Calu3 (cell line): ENCODE measurements at places on chromosomes 6 and 20. TPM values are rescaled to one million over a fixed set of nuclear protein-coding genes. Genes with fewer than 3 reads are reported as not detected.

GRCh38 chr6:113351173-113351834, 505.8 kb upstream of the MARCKS start:
- peaks cover 18% of the 10 kb centered on the region for H3K36me3 ChIP-seq
- peak overlapping the region; percentile 46 for H3K27ac ChIP-seq
- no peak for DNase-seq
- no peaks in the 10 kb centered on the region for H3K27me3 ChIP-seq
- no peak overlapping the region for H3K4me3 ChIP-seq
- H3K4me1 ChIP-seq = peaks cover 54% of the 10 kb centered on the region

DNA sequence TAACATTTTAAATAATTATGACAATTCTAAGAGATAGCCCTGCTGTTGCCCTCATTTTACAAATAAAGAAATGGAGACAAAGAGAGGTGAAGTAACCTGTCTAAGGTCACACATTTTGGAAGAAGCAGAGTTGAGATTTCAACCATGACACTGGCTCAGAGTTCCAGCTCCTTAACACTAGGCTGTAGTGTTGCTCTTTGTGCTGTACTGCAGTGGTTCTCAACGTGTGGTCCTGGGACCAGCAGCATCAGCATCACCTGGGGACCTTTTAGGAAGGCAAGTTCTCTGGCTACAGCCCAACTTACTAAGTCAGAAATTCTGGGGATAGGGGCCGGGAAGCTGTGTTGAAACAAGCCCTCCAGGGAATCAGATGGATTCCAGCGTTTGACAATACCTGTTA, 62.4 kb upstream of the FERMT1 start:
- peaks cover 49% of the 10 kb centered on the region for H3K27me3 ChIP-seq
- no peak overlapping the region for H3K4me3 ChIP-seq
- no peak overlapping the region for H3K27ac ChIP-seq
- DNase-seq = no peak

The SMPDL3A gene
- 1.6 and 1.8 TPM in 2 replicates for total RNA-seq

The CALHM5 gene
- total RNA-seq = 0.05 TPM in 1 of 2 replicates, not detected in the other

GRCh38 chr20:59127839-59128238, 35.8 kb upstream of the ZNF831 start:
- H3K27me3 ChIP-seq = peaks cover 61% of the 10 kb centered on the region
- no peak for DNase-seq
- H3K36me3 ChIP-seq = no peaks in the 10 kb centered on the region
- no peak overlapping the region for H3K27ac ChIP-seq

GRCh38 chr6:109304284-109305015, 77.8 kb downstream of the CD164 start:
- no peaks in the 10 kb centered on the region for H3K36me3 ChIP-seq
- H3K27me3 ChIP-seq = no peaks in the 10 kb centered on the region
- H3K27ac ChIP-seq = no peak overlapping the region

The BTN1A1 gene
- total RNA-seq = not detected in 2 replicates

DNA sequence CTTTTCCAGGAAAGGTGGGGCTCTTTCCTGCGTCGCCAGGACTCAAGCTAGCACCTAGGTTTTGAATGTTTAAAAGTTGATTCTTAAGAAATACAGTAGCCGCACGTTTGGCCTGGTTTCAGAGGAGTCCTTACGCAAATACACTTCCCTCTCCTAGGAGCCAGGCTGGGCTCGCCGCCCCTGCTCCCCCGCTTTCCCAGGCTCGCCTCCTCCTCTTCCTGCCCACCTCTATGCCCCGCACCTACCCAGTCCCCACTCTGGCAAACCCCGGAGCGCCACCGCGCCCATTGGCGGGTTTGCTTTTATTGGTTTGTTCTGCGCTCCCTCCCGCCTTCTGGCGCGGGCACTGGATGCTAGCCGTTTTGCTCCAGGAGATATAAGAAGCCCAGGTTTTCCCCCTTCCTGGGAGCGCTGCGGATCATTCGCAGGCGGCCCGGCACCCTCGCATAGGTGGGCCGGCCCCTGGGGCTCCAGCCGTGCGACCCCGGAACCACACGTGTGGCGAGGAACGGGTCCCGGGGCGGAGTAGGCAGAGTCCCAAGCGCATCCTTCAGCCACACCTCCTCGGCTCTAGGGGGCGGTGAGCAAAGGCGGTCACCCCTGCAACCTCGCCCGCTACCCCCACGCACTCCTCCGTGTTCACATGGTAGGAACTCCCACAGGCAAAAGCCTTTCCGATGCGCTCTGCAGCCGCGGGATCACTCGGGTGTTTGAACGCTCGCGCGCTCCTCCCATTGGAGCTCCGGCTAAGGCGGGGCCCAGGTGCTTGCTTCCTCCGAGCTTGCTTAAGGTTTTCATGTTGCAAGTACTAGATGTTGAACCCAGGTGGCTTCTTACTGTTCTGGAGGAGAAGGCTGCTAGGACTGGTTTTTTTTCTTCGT, 119.0 kb downstream of the RTN4IP1 start:
- DNase-seq = peak; percentile 72
- peaks cover 51% of the 10 kb centered on the region for H3K36me3 ChIP-seq
- no peaks in the 10 kb centered on the region for H3K4me1 ChIP-seq
- H3K27ac ChIP-seq = peak overlapping the region; percentile 9
- no peaks in the 10 kb centered on the region for H3K27me3 ChIP-seq
- H3K4me3 ChIP-seq = peak overlapping the region; percentile 89

DNA sequence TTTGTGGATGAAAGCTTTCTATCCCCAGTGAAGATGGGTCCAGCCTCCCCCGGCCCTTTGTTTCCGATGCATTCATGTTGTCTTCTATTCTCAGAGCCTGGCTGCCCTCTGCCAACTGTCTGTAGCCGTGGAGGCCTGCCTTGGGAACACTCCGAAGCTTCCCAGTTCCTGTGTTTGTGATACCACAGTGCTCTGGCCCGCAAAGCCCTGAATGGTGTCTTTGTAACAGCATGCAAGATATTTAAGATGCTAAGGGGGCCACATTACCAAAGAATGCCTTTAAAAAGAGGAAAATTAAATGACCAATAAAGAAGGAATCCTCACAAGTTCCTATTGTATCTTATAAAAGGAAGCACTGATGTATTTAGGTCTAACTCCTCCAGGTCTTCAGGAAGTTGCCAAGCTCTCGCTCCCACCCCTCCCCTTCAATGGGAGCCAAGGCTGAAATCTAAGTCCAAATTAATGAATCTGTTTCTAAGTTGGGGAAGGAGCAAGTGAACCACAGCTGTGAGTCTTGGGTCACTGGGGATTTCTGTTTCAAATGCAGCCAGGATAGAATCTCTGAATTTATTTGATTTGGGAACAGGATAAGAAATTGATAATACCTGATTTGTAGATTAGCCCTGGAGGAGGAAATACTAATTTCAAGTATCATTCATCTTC, 596.1 kb downstream of the QKI start:
- H3K27ac ChIP-seq = no peak overlapping the region
- H3K4me3 ChIP-seq = no peak overlapping the region
- H3K36me3 ChIP-seq = no peaks in the 10 kb centered on the region
- peaks cover 2% of the 10 kb centered on the region for H3K4me1 ChIP-seq

- H3K4me3 ChIP-seq = no peak overlapping the region
- no peaks in the 10 kb centered on the region for H3K27me3 ChIP-seq
- no peak for DNase-seq
- no peak overlapping the region for H3K27ac ChIP-seq
Measured at GRCh38 chr20:6130045-6130444, 7.2 kb upstream of the FERMT1 start.

DNA sequence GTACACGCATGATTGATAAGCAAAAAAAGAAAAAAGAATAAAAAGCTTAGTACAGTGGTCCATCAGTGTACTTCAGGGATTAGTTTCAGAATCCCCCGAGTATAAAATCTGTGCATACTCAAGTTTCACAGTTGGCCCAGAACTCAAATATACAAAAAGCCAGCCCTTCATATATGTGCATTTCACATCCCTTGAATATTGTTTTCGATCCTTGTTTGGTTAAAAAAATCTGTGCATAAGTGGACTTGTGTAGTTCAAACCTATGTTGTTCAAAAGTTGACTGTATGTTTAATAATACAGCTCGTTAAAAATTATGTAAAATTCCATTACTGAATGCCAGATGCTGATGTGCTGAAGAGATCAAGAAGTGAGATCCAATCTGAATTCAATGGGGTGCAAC, 54.2 kb downstream of the LHFPL5 start:
- no peaks in the 10 kb centered on the region for H3K4me1 ChIP-seq
- H3K4me3 ChIP-seq = no peak overlapping the region
- no peak for DNase-seq
- no peak overlapping the region for H3K27ac ChIP-seq

The PBOV1 gene
- not detected in 2 replicates for total RNA-seq

GRCh38 chr6:130575971-130576370, 210.2 kb downstream of the TMEM200A start:
- no peak overlapping the region for H3K27ac ChIP-seq
- no peaks in the 10 kb centered on the region for H3K36me3 ChIP-seq
- no peaks in the 10 kb centered on the region for H3K4me1 ChIP-seq
- H3K4me3 ChIP-seq = no peak overlapping the region
- no peak for DNase-seq

DNA sequence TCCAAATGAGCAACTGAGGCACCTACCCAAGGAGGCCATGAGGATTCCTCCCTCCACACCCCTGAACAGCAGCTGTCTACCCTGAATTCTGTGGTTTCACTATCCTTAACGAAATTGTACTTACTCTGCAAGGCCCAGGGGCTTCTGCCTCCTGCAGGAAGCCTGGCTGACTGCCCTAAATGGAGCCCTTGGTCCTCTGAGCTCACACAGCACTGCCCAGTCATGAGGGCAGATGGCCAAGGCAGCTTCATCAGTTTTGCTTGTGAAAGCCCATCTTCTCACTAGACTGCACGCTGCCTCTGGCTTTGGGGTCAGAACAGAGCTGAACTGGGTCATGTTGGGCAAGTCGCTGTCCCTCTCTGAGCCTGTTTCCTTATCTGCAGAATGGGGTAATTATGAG, 26.4 kb upstream of the SIRPA start:
- no peaks in the 10 kb centered on the region for H3K27me3 ChIP-seq
- DNase-seq = no peak
- H3K4me3 ChIP-seq = no peak overlapping the region
- H3K27ac ChIP-seq = no peak overlapping the region
- H3K36me3 ChIP-seq = peaks cover 3% of the 10 kb centered on the region

DNA sequence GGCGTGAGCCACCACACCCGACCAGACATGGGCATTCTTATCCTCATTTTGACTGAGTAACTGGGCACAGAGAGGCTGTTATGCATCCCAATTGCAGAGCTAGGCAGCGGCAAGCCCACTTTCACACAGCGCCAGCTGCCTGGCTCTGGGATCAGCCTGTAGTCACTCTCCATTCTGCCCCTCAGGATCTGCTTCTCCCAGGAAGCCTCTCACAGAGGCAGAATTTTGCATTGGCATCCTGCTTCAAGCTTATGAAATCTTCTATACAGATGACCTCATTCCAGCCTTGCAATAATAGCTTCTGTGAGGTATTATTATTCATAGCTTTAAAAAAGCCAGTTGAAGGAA, 37.0 kb upstream of the IER3 start:
- peaks cover 63% of the 10 kb centered on the region for H3K4me1 ChIP-seq
- no peaks in the 10 kb centered on the region for H3K27me3 ChIP-seq
- peak overlapping the region; percentile 45 for H3K4me3 ChIP-seq
- peaks cover 35% of the 10 kb centered on the region for H3K36me3 ChIP-seq
- DNase-seq = no peak

DNA sequence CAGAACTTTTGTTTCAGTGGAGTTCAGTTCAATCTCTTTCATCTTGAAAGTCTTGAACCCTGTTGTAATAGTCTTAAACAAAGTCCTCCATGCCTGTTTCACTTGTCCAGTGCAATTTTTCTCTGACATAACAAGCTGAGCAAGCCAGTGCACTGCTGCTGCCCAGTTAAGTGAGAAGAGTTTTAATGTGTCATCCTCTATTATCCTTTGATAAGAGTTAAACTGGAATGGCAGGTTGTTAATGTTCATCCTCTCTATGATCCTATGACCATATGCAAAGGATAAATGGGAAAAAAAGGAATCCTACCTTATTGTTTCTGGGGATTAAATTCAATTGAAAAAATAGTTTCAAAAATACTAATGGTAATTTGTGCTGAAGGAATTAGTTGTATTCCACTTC, 197.5 kb downstream of the FRK start:
- no peak overlapping the region for H3K4me3 ChIP-seq
- H3K27me3 ChIP-seq = no peaks in the 10 kb centered on the region
- DNase-seq = no peak
- no peaks in the 10 kb centered on the region for H3K4me1 ChIP-seq

DNA sequence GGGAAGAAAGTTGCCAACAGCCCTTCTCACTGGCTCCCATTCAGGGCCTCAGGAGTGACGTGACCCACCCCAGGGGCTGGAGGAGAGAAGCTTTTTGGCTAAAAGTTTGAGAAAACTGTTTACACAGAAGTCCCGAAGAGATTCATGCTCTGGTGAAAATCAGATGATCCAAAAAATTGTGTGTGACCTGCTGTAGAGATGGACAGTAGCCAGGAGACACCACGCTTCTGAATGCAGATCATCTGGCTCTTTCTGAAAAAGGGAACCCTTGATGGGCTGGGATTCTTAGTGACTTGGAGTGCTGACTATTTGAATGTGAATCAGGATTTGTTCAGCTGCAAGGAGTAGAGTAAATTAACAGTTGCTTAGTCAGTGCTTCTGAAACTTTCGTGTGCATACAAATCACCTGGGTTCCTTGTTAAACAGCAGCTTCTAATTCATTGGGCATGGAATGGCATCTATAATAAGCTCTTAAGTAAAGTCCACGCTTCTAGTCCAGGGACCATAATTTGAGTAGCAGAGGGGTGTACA, 265.1 kb downstream of the PREX1 start:
- H3K27ac ChIP-seq = no peak overlapping the region
- peaks cover 29% of the 10 kb centered on the region for H3K27me3 ChIP-seq
- no peak for DNase-seq

GRCh38 chr6:7080311-7080710, 27.4 kb upstream of the RREB1 start:
- no peak for DNase-seq
- no peak overlapping the region for H3K27ac ChIP-seq
- no peaks in the 10 kb centered on the region for H3K4me1 ChIP-seq
- no peaks in the 10 kb centered on the region for H3K27me3 ChIP-seq

- H3K4me1 ChIP-seq = peaks cover 73% of the 10 kb centered on the region
- peak overlapping the region; percentile 65 for H3K27ac ChIP-seq
- H3K4me3 ChIP-seq = peak overlapping the region; percentile 0
- DNase-seq = no peak
- H3K36me3 ChIP-seq = peaks cover 11% of the 10 kb centered on the region
Measured at GRCh38 chr20:49790077-49790798, 22.4 kb upstream of the SLC9A8 start.

The TRMT11 gene
- total RNA-seq = 20.2 and 27.7 TPM in 2 replicates

The CHRNA4 gene
- not detected in 2 replicates for total RNA-seq

- no peaks in the 10 kb centered on the region for H3K36me3 ChIP-seq
- no peak overlapping the region for H3K27ac ChIP-seq
- no peak overlapping the region for H3K4me3 ChIP-seq
- H3K4me1 ChIP-seq = peaks cover 9% of the 10 kb centered on the region
Measured at GRCh38 chr6:35681298-35681697, 7.4 kb downstream of the FKBP5 start.

The ZNF322 gene
- 25.1 and 27.1 TPM in 2 replicates for total RNA-seq

- H3K27me3 ChIP-seq = no peaks in the 10 kb centered on the region
- H3K4me3 ChIP-seq = no peak overlapping the region
- no peak overlapping the region for H3K27ac ChIP-seq
- no peaks in the 10 kb centered on the region for H3K36me3 ChIP-seq
Measured at GRCh38 chr20:18981962-18982539, 168.5 kb downstream of the SCP2D1 start.

GRCh38 chr6:145031962-145032361, 703.4 kb downstream of the EPM2A start:
- H3K27me3 ChIP-seq = no peaks in the 10 kb centered on the region
- no peak overlapping the region for H3K27ac ChIP-seq
- no peak for DNase-seq
- H3K36me3 ChIP-seq = no peaks in the 10 kb centered on the region
- H3K4me3 ChIP-seq = no peak overlapping the region

The ME1 gene
- total RNA-seq = 11.4 and 14.5 TPM in 2 replicates

GRCh38 chr6:30678964-30679726, 6.3 kb upstream of the DHX16 start:
- peaks cover 49% of the 10 kb centered on the region for H3K4me1 ChIP-seq
- H3K27me3 ChIP-seq = no peaks in the 10 kb centered on the region
- H3K27ac ChIP-seq = peak overlapping the region; percentile 33
- peak; percentile 96 for DNase-seq
